Uterus (tissue), 4 donors: ENCODE measurements at places on chromosomes 13 and 19.

GRCh38 chr19:30593975-30594745, 222.0 kb downstream of the ZNF536 start:
- DNase-seq, result no peak

- no peak for DNase-seq
These were observed 117.9 kb downstream of the URI1 start for GRCh38 chr19:30059741-30060457.

DNA sequence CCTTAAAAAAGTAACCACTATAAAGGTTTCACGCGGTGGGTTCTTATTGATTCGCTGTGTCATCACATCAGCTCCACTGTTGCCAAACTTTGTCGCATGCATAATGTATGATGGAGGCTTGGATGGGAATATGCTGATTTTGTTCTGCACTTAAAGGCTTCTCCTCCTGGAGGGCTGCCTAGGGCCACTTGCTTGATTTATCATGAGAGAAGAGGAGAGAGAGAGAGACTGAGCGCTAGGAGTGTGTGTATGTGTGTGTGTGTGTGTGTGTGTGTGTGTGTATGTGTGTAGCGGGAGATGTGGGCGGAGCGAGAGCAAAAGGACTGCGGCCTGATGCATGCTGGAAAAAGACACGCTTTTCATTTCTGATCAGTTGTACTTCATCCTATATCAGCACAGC, 30.6 kb downstream of the FGF9 start:
- DNase-seq, result no peak

DNA sequence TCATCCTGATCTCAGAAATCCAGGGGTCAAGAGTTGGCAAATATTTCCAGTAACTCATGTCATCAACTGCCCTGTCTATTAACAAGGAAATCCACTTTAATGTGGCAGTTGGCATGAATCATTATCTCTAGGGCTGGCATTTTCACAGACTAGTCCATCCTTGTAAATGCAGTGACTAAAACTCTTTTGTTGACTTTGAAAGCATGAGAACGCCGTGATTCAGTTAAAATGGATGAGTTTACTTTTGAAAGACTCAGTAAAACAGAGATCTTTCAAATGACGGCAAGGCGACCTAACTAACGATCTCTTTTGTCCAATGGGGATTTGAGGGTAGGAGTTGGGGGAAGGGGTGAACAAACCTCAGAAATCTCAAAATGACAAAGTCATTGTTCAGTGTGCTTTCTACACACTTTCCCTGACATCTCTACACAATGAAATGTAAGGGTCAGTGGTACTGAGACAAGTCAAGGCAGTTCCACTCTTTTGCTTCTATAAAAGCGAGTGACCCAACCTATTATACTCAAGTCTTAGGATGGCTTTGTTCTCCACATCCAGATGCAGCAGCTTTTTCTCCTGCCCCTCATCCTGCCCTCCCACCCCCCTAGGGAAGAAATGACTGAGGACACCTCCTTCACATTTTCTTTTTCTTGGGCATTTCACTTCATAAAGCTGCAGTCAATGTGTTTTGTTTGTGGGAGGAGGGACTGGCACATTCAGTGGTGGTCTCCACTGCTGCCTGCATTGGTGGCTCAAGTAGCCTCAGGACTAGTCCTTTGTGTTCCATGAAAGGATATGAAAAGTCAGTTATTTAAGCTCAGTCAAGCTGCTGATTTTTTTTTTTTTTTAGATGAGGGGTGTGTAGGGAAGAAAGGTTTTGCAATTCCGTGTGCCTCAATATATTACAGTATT, 200.5 kb downstream of the ABCC4 start:
- DNase-seq, result no peak

- no peak for DNase-seq
These were observed 5.3 kb upstream of the KBTBD6 start for GRCh38 chr13:41137951-41138350.

GRCh38 chr19:18286973-18287635, 5.7 kb upstream of the JUND start:
- DNase-seq, result no peak

DNA sequence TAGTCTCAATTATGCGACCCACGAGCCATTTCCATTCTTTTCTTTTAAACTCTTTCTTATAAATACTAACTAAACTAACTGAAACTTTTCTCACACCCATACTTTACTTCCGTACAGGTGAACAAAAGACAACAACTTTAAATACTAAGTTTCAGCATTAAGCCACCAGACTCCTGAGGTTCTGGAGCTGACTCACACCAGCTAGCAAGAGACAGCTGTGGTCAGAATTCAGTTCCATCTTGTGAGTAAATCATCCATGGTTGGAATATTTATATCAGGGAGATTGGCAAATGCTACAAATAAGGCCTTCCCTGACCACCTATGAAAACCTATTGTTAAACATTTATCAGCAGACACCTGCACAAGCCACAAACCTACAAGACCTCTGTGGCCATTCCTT, 897.0 kb downstream of the EFNB2 start:
- no peak for DNase-seq

GRCh38 chr13:42798118-42798517, 16.7 kb downstream of the FAM216B start:
- DNase-seq, result no peak

- DNase-seq, result no peak
These were observed 122.1 kb downstream of the COG6 start for GRCh38 chr13:39777527-39778061.

- peak; percentile 46 for DNase-seq
These were observed at the start of gene TNPO2 for GRCh38 chr19:12723641-12724426. Gene TNPO2 (minus strand): TSS chr19:12723932. CDS start chr19:12720977, 2,955 bp downstream.

GRCh38 chr13:47665043-47665442, 336.0 kb downstream of the SUCLA2 start:
- no peak for DNase-seq

GRCh38 chr19:50189331-50189730, 14.1 kb upstream of the MYH14 start:
- no peak for DNase-seq

DNA sequence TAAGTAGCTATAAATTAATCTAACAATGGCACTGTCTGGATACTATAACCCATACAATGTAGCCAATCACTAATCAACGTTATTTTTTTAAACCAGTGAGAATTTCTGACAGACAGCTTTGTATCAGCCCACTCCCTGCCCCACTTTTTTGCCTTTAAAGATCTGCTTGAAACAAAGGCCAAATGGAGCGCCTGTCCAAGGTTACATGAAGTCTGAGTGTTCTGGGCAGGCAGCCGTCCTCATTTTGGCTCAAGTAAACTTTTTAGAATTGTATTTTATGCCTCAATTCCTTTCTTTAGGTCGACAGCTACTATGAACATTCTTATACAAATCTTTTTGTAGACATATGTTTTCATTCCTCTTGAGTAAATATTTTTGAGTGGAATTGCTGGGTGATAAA, 6.2 kb downstream of the IFT88 start:
- DNase-seq, result no peak

DNA sequence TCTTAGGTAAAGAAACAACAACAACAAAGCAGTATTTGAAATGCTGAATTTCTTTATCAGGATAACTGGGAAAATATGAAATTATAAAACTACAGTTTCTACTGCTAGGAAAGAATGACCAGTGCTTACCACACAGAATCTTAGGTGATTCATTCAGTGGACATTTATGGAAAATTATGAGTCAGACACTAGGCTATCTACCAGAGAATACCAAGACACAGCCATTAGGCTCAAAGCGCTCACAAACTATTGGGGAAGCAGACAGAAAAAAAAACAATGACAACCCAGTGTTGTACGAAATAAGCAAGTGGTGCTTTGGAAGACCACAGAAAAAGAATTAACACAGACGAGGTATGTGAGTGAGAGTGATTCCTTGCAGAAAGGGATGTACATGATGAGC, 1019.5 kb downstream of the PCDH9 start:
- no peak for DNase-seq

- DNase-seq, result no peak
These were observed 24.0 kb upstream of the ACP7 start for GRCh38 chr19:39060171-39060570.

DNA sequence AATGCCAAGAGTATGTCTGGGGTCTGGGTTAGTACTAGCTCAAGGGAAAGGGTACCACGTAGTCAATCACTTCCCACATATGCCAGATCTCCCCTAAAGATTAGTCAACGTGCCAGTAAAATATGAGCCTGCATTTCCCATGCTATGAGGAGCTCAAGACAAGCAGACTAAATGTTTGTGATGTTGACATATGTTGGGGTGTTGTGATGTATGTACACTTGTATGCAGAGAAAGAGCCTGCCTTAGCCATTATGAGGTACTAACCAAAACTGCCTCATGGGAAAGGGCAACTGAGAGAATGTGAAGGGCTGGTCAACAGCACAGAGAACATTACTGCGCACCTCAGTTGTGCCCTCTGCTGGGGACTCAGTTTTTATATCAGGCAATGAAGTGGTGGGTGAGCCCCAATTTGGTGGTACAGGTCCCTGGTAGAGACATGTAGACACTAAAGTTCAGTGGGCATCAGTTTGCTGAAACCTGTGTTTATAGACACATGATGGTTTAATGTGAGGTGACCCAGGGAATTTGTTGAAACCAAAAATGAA, 287.0 kb downstream of the DCT start:
- no peak for DNase-seq

DNA sequence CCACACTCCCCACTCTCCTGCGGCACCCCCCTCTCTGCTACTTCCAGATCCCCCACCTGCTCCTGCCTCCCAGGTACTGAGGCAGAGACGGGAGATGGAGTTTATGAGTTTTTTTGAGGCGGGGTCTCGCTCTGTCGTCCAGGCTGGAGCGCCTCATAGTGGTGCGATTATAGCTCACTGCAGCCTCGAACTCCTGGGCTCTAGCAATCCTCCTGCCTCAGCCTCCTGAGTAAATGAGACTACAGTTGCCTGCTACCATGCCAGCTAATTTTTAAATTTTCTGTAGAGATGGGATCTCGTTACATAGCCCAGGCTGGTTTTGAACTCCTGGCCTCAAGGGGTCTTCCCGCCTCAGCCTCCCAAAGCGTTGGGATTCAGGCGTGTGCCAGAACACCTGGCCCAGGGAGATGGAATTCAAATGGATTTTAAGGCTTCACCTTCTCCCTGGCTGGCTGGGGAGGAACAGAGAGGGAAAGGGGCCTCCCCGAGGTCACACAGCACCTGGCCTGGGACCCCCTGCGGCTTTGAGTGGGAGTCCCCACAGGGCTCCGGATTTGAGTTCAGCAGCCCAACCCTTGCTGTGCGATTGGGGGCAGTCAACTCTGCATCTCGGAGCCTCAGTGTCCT, 19.5 kb upstream of the TNFAIP8L1 start:
- DNase-seq, result no peak

GRCh38 chr19:2512523-2513431, 36.9 kb downstream of the GADD45B start:
- no peak for DNase-seq

DNA sequence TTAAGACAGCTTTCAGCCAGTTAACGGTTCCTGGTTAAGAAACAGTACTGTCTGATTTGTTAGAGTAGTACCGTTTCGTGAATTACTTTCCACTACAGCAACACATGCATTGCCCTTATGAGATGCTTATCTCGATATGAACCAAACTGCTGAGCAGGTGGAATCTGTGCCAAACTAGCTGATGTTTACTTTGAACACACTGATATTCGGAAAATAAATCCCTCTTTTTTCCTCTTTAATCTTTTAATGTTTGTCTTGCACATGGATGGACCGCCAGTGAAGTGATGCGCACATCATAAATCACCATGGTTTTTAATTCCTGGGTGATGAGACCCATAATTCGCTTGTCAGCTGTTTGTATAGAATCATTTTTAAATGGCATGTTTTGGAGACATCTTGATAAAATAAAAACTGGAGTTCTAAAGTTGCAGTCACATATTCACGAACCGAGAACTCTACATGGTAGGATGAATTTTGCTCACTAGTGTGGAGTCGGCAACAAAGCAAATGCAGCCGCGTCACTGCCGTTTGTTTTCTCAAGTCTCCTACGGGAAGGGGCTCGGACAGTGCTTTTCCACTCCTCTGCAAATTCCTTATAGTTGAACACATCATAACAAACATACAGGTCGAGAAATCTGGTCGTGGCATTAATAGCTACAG, 1.1 kb downstream of the GJA3 start:
- DNase-seq, result no peak

DNA sequence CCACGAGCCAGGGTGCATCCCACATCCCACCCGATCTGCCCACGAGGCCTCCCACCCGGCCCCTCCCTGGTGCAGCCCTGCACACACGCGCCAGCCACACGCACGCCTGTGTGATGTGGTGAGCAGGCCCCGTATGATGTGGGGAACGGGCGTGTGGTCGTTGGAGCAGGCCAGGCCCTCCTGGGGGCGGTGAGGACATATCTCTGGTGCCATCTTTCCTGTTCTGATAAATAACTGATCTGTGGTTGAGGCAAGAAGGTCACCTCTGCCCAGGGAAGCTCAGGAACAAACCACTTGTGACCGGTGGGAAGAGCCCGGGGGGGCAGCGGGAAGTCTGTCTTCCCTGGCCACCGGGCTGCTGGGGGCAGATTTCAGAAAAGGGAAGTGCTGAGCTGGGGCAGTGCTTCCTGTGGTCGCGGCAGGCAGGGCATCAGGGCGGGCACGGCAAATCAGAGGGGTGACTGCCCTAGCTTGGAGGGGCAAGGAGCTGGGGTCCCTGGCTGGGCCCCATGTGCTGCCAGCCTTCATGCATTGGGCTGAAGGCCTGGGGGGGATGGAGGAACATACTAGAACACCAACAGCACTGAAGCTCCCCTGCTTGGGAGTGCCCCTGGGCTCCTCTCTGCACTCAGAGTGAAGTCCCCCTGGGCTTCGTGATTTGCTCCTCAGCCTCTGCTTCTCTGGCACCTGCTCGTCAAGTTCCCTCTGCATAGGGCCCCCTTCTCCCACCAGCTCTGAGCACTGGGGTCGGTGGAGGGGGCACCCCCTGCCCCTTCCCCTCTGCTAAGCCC, 35.2 kb upstream of the SLC7A10 start:
- no peak for DNase-seq

DNA sequence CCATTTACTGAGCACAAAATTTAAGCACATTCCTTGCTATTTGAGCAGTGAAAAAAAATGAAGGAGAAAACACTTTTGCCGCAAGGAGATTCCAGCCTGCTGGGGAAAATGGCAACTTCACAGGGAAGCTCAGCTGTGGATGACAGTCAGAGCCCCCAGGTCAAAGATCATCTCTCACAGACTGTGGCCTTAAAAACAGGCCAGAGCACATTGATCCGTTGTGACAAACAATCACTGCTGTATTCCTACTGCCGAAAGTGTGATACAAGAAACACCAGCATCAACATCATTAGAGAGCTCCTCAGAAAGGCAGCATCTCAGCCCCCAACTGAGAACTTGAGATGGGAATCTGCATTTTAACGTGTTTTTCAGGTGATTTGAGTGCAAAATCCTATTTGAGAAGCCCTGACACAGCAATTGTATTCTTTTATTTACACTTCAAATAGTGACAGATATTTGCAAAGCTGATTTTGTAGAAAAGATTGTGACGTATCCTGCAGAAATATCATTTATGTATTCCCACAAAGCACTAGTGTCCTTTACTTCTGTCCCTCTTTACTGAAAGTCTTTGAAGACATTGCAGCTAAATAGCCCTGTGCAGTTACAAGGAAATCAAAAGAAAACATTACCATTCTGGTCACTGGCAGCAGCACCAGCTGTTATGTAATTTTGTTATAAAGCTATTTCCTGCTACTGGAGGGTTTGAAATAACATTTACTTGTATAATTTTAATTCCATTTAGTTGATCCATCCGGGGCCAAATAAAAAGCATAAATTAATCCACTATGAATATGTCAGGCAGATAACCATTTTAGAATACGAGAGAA, 652.0 kb downstream of the LIG4 start:
- no peak for DNase-seq
